ENCODE measurements at places on chromosomes 1 and 21.

GRCh38 chr1:107964336-107965109 lies 457 bp downstream of the VAV3 start:
- no peak for DNase-seq

DNA sequence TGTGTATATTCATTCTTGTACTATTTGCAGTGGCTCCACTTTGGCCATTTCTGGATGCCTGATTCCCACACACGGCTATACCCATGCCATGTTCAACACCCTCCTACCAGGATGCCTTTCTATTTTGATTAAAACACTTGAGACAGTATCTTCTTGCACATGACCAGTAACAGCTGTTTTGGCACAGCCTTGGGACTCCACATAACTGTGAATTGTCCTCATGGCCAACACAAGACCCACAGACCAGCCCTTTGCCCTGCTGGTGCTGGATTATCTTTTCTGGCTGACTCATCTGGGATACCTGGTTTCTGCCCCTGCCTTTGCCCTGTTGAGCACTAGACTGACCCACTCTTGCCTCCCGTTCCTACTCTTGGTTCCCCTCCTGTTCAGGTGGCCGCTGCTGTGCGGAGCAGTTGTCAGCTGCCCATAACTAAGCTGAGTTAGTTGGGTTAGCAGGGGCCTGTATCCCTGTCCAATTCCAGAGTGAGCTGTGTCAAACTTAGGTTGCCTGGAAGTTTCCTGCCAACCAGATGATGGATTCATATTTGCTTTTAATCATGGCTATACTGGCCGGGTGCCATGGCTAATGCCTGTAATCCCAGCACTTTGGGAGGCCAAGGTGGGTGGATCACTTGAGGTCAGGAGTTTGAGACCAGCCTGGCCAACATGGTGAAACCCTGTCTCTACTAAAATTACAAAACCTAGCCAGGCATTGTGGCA lies 10.8 kb upstream of the EYA3 start:
- no peak for DNase-seq

DNA sequence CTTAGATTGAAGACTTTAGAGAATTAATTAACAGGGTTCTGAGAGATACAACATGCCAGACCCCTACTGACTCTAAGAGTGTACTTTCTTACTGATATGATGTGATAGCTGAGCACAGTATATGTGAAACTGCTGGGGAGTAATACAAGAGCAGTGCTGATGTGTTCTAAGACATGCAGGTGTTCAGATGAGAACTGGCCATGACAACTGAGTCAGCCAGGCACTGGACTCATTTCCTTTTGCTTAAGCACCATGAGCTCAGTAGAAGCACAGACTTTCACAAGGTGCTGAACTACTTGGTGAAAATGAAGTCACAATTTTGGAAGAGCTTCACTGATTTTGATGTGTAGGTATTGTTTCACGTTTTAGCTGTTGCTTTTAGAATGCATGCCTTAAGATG lies 15.9 kb upstream of the POGZ start:
- DNase-seq = no peak

DNA sequence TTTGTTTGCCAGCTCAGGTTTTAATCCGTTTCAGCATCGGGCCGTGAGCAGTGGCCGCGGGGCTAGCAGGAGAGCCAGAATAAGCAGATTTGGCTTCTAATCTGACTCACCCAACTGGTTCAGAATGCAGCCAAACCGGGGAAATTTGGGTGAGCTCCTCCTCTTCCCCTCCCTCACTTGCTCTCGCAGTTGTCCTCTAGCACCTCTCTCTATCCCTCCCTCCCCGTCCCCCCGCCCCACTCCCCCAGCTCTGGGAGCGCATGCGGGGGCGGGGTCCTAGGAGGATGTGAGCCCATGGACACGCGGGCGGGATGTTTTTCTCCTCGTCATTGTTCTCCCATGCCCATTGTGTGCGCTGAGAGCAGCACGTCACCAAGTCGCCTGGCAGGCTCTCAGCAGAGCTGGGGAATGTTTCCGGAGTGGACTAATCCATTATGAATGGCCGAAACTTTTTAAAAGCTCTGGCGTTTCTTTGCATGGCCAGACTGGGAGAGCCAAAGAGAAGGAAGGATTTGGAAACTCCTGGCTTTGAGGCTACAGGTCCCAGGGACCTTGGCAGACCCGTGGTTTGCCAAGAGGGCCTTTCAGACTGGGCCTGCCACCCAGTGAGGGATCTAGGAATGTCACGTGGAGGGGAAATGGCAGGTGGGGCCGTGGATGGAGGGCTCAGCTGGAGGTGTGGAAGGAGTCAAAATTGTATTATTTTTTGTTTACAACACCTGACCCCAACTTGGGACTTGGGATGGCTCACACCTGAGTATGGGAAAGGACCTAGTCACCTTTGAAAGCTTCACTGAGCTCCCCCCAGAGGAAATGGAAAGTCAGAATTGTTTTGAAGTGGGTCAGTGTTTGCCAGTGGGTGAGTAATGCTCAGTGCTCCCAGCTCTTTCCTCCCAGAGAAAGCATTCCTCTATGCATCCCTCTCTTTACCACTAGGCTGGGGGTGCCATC lies 39.2 kb downstream of the CDK18 start:
- DNase-seq = peak; percentile 38

GRCh38 chr1:101540161-101540560 lies 303.3 kb downstream of the S1PR1 start:
- DNase-seq = no peak

DNA sequence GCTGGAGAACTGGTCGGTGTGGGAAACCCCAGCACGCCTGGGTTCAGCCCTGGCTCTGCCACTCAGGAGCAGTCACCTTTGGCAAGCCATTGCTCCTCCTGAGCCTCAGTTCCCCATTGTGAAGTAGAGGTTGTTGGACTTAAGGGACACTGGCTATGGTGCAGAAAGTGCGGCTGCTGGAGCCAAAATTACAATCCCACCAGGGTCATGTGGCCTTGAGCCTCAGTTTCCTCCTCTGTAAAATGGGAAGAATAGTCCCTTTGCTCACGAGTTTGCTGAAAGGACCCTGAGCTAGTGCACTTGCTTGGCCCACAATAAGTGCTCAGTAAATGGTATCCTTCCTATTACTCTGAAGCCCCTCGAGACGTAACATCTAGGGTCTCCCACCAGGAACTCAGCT lies 14.6 kb upstream of the TAS1R2 start:
- DNase-seq = no peak

GRCh38 chr1:26833432-26834405 lies 7.2 kb downstream of the ZDHHC18 start:
- no peak for DNase-seq

- DNase-seq = no peak
Measured at GRCh38 chr1:24077278-24077978, 34.5 kb downstream of the MYOM3 start.

- no peak for DNase-seq
Measured at GRCh38 chr1:218837051-218837450, 336.6 kb upstream of the LYPLAL1 start.

DNA sequence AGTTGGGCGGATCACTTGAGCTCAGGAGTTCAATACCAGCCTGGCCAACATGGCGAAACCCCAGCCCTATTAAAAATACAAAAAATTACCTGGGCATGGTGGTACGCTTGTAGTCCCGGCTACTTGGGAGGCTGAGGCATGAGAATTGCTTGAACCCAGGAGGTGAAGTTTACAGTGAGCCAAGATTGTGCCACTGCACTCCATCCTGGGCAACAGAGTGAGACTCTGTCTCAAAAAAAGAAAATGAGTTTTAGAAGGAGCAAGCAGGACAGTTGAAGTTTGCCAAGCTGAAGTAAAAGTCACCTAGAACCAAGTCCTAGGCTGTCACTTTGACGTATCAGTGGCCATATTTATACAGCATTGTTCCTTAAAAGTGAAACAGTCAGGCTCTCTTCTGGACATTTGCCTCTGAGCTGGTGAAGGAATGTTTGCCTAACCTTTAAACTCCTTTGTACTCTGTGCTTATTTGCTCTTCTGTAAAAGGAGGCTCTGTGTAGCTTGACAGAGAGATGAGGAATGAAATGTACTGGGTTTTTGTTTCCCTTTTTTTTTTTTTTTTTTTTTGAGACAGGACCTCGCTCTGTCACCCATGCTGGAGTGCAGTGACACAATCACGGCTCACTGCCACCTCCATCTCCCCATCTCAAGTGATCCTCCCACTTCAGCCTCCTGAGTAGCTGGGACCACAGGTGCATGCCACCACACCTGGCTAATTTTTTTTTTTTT lies 2.8 kb downstream of the RAB4A start:
- DNase-seq = peak; percentile 64

GRCh38 chr21:32687643-32688345 lies 40.0 kb downstream of the SYNJ1 start:
- DNase-seq = no peak

GRCh38 chr1:55741516-55741915 lies 526.4 kb upstream of the USP24 start:
- DNase-seq = no peak

DNA sequence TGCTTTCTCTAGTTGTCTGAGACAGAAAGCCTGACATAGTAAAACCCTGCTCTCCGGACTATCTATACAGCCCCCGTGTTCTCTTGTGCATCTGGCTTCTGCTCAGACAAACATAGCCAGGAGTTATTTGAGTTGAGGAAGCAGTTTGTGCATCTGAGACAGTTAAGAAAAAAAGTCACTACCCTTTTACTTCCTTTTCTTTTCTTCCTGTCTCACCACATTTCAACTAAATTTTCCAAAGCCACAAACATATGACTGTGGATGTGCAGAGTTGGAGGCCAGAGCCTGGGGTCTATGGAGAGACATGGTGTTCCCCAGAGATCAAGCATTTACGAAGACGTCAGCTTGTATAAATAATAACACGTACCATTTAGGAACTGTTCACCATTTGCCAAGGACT lies 158.5 kb upstream of the FGGY start:
- no peak for DNase-seq

DNA sequence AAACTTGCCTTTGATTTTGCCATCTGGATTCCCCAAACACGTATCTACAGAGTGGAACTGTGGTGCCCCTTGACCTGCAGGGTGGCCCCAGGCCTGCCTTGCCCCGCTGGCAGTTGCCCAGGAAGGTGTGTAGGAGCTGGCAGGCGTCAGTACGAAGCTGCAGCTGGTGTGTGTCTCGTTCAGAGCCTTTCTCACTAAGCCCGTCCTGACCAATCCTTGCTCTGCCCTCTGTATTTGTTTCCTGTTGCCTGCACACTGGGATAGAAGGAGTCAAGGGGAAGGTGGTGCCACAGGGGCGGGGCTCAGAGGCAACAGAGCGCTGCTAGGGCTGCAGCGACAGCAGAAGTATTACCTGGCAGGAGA lies 5.2 kb upstream of the VSIG8 start:
- no peak for DNase-seq

DNA sequence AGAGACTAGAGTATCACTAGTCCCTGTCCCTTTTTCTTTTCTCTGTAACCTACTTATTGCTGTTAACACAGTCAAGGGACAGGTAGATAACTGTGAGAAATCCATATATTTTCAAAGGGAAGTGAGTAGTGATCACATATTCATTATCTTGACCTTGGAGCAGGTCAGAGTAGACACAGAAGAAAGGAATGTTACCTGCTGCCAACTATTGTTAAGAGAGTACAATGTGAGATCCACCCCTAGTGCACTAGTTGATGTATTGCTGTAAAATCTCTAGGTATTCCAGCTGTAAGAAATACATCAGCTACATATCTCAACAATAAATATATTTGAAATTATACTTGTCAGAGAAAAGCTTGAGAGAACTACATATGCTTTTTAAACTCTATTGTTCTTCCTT lies 68.7 kb upstream of the ADGRL2 start:
- DNase-seq = no peak

GRCh38 chr1:231681006-231681405 lies 54.4 kb downstream of the DISC1 start:
- DNase-seq = no peak

DNA sequence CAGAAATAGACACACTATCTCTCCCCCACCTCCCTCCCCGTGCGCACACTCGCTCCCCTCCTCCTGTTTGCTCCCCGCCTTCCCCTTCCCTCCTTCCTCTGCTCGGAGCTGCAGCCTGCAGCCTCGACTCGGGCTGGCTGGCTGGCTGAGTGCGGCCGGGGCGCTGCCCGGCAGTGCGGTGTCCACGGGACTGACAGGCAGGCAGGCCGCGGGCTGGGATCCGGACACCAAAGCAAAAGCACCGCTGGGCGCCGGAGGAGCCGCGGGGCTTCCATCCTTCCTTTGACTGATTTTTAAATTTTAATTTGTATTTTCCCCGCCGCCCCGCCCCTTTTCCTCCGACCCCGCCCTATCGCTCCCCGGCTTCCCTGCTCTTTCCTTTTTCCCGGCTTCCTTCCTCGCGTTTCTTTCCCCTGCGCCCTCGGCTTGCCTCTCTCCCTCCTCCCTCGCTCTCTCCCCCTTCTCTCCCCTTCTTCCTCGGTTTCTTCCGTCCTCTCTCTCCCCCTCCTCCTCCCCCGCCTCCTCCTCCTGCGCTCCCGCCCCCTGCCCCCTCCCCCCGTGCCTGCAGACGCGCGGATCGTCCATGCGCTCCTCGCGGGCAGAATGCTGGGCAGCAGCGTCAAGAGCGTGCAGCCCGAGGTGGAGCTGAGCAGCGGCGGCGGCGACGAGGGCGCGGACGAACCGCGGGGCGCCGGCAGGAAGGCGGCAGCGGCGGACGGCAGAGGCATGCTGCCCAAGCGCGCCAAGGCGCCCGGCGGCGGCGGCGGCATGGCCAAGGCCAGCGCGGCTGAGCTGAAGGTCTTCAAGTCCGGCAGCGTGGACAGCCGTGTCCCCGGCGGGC lies 109.4 kb downstream of the NAV1 start:
- peak; percentile 42 for DNase-seq

GRCh38 chr1:44714944-44715571 lies 15.9 kb downstream of the RNU5D-1 start:
- DNase-seq = peak; percentile 75

DNA sequence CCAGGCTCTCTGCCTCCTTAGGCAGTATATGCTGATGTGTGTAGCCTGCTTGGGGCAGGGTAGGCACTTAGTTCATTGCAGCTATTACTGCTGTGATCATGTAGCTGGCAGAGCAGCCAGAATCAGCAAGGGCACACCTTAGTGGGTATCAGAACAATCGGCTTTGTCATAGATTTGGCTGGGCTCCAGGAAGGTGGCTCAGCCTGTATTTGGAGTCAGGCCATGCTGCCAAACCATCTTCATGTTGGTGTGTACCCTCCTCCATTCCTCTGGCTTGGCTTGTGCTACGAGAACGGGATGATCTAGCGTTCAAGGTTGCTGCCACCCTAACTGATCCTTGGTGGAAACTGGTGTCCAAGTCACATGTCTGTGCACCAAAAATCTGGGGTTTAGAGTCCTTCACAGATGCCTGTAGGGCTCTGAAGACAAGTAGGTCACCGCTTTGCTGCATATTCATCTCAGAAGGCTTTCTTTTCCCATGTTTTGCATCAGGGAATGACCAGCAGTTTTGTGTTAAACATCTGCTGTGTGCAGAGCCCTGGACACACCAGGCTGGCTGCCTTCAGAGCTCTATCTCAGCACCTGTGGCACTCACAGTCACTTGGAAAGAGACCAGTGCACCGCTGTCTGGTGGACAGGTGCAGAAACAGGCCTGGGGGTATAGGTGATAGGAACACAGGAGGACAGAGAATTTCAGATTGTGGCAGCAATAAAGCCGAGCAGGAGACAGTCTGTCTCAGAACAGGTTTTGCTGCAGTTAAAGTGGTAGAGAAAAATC lies 23.7 kb downstream of the VANGL1 start:
- no peak for DNase-seq

- no peak for DNase-seq
Measured at GRCh38 chr1:200173097-200173618, 145.6 kb downstream of the NR5A2 start.

GRCh38 chr1:11441211-11441952 lies 37.6 kb upstream of the DISP3 start:
- no peak for DNase-seq

- no peak for DNase-seq
Measured at GRCh38 chr1:46822248-46822826, 23.5 kb downstream of the CYP4B1 start.

- no peak for DNase-seq
Measured at GRCh38 chr1:61202854-61203598, 120.7 kb downstream of the NFIA start.

- no peak for DNase-seq
Measured at GRCh38 chr1:111203681-111204200, 3.3 kb upstream of the DENND2D start.

Data from foreskin melanocyte (primary cell).